ENCODE measurements at places on chromosomes 6 and 20.

DNA sequence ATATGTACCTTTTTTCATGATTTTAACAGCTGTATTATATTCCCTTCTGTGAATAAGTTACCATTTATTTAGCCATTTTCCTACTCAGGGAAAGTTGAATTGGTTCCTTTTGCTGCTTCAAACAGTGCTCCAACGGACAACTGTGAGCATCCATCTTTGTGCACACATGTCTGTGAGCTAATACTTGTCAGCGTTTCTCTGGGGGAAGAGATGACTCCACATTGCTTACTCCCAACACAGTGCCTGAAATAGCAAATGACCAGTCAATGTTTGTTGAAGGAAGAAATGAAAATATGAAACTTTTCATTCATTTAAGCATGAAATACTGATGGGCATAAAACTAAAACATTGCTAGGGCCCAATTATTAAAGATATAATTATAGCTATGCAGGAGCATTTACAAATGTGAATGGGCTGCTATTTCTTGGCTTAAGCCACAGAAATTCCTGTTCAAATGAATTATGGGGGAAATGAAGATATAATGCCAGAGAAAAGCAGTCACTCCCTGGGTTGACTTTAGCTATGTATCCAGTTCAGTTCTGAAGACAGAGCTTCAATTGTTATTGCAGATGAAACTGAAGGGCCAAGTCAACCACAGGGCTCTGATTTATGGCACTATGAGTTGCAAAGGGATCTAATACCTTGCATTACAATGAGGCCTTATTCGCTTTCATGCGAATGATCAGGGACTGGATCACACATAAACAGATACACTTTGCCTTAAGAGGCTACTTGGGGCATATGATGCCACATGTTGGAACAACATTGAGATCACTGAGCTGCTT is 47.4 kb upstream of the FOXC1 start:
- DNase-seq = no peak

- DNase-seq = no peak
Observed at GRCh38 chr6:140548366-140548765, 1173.9 kb upstream of the CITED2 start.

DNA sequence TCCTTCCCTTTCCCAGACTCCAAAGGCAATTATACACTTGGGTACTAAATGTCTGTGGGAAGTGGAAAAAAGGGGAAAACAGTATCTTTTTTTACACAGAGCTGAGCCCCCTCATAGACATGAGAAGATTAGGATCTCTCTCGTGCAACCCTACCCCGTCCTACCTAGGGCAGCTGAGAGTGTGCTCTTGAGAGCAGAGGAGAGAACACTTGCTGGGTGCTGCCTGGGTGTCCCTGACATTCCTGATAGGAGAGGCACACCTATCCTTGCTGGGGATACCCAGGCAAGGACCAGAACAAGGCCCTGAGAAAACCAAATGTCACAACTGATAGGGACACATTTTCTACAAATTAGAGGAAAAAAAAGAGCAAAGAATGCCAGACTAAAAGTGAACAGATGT is 81.2 kb downstream of the PREP start:
- DNase-seq = no peak

- DNase-seq = no peak
Observed at GRCh38 chr6:112511441-112511840, 164.3 kb downstream of the RFPL4B start.

- DNase-seq = no peak
Observed at GRCh38 chr6:3791526-3792203, 40.2 kb upstream of the PXDC1 start.

DNA sequence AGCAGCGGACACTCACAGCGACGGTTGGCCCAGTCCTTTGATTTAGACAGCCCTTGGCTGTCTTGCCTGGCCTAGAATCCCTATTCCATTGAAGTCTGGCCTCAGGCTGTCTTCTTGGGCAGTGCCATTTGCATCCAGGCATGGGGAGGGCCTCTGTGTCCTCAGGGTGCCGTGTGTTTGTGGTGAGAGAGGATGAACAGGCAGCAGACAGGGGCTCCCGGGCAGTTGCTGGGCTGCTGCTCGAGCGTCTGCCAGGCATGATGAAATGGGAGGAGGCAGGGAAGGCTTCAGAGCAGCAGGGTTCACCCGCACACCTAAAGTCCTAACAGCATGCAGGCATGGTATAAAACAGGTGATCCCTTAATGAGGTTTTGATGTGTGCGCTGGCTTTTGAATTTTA is 126.9 kb downstream of the SOBP start:
- no peak for DNase-seq

DNA sequence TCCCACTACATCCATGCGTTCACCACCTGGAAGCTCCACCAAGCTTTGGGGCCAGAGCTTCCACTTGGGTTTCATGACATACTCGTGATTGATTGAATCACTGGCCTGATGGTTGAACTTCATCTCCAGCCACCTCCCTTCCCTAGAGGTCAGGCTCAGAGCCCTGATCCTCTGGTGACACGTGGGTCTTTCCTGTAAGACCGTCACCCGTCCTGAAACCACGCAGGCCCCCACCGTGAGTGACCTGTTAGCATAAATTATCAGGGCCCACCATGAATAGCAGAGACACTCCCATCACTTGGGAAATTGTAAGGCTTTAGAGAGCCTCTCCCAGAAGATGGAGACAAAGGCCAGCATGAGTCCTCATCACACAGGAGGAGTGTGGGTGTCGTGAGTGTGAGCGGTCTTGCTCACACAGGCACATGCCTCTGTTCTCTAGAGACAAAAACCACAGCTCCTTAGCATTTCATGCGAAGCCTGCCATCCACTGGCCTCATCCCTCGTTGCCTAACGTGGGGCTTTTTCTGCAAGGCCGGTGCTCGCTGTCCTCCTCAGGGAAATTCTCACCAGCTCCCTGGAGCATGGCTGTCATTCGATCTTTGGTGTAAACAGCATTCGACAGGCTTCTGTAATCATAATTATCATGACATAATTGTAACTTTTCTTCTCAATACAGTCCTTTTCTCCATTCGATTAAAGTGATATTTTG is 65.1 kb upstream of the DUSP22 start:
- DNase-seq = no peak

- DNase-seq = no peak
Observed at GRCh38 chr20:59190466-59190865, 26.8 kb downstream of the ZNF831 start.

GRCh38 chr6:75486850-75487518 is 6.6 kb downstream of the FILIP1 start:
- DNase-seq = no peak

DNA sequence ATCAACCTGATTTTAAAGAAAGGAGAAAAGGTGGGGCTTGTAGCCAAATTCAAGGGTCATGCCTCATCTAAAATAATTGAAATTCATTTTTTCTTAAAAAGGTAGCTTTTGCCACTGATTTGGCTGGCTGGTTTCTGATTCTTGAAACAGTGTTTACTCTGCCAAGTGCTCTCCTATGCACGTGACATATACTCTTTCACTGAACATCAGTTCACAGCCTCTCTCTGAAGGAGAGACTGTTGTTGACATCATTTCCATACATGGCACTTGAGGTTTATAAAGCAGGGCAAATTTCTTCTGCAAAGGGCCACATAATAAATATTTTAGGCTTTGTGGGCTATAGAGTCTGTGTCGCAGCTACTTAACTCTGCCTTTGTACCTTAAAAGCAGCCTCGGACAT is 40.4 kb upstream of the DOK5 start:
- no peak for DNase-seq

DNA sequence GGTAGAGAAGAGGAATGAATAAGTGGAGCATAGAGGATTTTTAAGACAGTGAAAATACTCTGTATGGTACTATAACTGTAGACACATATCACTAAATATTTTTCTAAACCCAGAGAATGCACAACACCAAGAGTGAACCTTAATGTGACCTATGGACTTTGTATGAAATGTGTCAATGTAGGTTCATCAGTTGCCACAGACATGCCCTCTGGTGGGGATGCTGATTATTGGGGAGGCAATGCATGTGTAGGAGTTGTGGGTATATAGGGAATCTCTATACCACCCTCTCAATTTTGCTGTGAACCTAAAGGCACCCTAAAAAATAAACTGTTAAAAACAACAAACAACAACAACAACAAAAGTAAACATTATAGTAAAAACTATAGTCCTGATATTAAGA is 293.7 kb downstream of the RNF144B start:
- DNase-seq = no peak

GRCh38 chr6:169097381-169097959 is 156.2 kb downstream of the THBS2 start:
- DNase-seq = peak; percentile 94

DNA sequence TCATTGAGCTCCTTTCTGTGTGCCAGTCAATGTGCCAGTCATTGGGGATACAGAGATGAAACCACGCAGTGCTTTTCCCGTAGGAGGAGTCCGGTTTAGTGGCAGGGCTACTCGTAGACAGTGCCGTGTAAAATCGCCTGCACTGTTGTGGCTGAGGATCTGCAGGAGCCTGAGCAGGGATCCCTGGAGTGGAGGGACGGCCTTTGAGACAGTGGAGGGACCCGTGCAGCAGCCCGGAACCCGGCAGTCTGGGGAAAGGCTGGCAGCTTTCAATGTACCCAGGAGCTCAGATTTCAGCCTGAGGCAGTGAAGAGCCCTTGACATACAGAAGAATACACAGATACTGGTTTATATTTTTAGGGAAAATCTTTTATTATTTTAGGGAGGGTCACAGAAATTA is 203.3 kb downstream of the ARID1B start:
- DNase-seq = no peak

GRCh38 chr6:156869980-156870398 is 92.8 kb downstream of the ARID1B start:
- no peak for DNase-seq
